NCI-H1092 treated with DMSO at 0.1 percent for 48 hours (cell line): ENCODE measurements at places on chromosomes 13 and 19.

- DNase-seq = peak; percentile 71
These were observed at the start of gene ZFP28 for GRCh38 chr19:56538761-56539263. ZFP28 (plus strand) TSS chr19:56538948; CDS start chr19:56539019, 71 bp downstream.

DNA sequence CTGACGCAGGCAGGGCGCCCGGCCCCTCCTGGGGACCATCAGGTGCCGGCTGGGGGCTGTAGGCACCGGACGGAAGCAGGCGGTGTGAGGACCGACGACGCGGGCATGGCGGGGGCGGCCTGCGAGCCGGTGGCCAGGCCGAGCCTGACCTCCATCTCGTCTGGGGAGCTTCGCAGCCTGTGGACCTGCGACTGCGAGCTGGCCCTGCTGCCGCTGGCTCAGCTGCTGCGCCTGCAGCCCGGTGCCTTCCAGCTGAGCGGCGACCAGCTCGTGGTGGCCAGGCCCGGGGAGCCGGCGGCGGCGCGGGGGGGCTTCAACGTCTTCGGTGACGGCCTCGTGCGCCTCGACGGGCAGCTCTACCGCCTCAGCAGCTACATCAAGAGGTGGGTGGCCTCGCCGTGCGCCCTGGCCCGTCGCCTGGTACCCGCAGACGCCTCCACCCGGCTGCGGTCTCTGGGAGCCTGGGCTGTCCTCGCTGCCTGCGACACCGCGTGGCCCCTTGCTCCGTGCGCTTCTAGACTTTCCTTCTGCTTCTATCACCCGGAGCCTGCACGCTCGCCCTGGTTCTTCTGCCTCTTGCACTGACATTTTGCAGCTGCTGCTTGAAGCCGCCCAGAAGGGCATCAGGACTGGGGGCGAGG, 460 bp downstream of the MEDAG start:
- no peak for DNase-seq

DNA sequence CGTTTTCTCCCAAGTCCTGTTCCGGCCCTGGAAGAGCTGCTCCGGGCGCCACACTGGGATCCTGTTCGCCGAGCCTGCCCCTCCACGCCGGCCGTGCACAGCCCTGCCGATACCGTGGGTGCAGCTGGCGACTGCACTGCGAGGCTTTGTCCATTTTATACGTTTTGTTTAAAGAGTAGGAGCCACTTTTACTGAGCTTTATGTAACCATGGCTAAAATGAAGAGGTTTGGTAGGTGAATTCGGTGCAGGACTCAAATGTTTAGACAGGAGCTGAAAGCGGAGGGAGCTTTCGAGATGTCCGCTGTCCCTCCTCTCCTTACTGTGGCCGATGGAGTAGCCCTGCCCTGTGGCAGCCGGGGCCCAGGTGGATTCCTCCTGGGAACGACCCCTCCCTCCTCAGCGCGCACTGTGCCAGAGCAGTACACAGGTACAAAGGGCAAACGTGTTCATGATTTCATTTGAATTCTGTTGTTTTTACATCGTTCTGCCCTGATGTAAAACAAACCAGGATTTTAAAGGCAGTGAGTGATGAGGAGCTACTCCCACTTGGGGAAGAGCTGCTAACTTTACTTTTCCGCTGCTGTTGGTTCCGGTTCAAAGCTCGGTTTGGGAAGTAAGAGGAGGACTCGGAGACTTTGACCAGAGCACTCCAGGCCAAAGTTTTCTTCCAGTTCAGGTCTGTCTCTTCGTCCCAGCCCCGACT, 1.7 kb downstream of the COL4A2 start:
- no peak for DNase-seq

DNA sequence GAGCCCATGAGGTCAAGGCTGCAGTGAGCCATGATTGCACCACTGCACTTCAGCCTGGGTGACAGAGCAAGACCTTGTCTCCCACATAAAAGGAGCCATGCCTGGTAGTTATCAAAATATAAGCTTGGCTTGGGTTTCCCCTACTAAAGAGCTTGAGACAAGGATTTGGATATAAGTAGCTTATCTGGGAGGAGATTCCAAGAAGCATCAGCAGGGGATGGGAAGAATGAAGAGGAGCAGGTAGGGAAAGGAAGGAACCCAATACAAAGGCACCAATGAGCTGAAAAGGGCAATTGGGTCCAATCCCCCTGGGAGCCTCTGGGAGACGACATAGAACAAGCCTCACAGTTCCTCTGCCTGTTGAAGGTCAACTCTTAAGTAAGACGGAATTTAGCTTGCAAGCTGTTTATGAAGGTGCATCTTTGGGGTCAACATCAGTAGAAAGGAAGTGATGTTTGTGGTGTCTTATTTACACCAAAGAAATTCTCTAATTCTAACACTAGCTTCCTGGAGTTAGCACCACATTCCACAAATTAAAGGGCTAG, 7.4 kb upstream of the CLEC4G start:
- DNase-seq = no peak

- no peak for DNase-seq
These were observed 5.7 kb downstream of the DNAJB1 start for GRCh38 chr19:14512406-14512961.

DNA sequence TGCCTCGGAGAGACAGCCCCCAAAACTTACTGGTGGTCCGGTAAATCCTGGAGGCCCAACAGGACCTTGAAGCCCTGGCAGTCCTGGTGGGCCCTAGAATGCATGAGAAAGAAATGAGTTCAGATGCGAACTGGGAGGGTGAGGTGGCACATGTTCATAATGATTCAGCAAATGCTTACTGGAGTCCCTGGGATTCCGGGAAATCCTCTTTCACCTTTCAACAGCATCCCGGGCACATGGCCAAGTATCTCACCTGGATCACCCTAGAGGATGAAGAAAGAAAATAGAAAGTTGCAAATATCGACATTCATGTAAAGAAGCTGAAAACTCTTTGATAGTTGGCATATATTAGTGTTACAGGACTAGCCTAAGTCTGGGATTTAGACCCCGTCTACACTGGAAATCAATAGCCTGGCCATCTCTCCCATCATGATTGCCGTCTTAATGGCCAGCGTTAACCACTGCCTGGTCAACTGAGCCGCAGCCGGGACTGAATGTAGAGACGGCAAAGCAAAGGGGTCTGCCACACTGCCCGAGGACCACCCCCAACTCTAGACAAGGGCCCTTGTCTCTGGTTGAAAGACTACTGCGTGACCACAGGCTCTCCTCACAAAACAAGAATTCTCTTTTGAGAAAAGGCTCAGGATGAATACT, 96.9 kb downstream of the COL4A1 start:
- no peak for DNase-seq

DNA sequence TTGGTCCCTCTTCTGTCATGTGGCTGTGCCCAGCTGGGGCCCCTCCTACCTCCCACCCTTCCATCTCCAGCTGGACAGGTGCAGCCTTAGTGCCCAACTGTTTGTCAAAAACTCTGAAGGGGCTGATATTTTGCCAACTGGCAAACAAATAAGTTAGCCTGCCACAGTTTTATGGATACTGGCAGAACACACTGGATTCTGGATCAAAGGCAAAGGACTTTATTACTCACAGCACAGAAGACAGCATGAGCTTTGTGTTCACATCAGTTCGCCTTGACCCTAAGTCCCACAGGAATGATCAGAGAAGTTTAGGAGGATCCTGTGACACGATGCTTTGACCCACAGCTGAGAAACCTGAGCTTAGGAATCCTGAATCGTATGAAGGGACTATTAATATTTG, 16.4 kb downstream of the KLK2 start:
- DNase-seq = no peak

- DNase-seq = no peak
These were observed 9.6 kb upstream of the HTR2A start for GRCh38 chr13:46906405-46906804.

DNA sequence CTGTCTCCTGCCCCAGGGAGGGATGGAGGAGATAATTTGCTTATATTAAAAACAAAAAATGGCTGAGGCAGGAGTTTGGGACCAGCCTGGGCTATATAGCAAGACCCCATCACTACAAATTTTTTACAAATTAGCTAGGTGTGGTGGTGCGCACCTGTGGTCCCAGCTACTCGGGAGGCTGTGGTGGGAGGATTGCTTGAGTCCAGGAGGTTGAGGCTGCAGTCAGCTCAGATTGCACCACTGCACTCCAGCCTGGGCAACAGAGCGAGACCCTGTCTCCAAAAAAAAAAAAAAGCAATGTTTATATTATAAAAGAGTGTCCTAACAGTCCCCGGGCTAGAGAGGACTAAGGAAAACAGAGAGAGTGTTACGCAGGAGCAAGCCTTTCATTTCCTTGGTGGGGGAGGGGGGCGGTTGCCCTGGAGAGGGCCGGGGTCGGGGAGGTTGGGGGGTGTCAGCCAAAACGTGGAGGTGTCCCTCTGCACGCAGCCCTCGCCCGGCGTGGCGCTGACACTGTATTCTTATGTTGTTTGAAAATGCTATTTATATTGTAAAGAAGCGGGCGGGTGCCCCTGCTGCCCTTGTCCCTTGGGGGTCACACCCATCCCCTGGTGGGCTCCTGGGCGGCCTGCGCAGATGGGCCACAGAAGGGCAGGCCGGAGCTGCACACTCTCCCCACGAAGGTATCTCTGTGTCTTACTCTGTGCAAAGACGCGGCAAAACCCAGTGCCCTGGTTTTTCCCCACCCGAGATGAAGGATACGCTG, 184.0 kb downstream of the KDM4B start:
- DNase-seq = no peak

DNA sequence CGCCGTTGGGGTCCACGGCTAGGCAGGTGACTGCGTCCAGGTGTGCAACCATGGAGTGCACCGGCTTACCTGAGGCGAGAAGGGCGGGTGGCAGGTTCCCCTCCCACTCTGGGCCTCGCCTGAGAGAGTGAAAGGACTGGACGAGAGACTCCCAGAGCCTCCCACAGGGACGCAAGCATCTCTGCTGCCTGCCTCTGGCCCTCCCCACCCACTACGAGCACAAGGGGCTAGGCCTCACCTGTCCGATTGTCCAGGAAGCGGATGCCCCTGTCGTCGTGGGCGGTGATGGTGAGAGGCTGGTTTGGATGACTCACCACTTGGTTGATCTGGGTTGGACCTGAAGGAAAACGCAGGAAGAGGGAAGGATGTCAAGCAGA, 5.1 kb upstream of the PRKD2 start:
- DNase-seq = no peak

GRCh38 chr13:66927562-66927961, 302.6 kb downstream of the PCDH9 start:
- no peak for DNase-seq
